ENCODE measurements at places on chromosomes 2 and 18.

- no peaks in the 10 kb centered on the region for H3K4me1 ChIP-seq
- no peak overlapping the region for H3K27ac ChIP-seq
- no peaks in the 10 kb centered on the region for H3K27me3 ChIP-seq
- peak; percentile 4 for DNase-seq
- no peak overlapping the region for H3K4me3 ChIP-seq
- H3K36me3 ChIP-seq, result no peaks in the 10 kb centered on the region
These were observed 1374.3 kb upstream of the DDX18 start for GRCh38 chr2:116440104-116440653.

DNA sequence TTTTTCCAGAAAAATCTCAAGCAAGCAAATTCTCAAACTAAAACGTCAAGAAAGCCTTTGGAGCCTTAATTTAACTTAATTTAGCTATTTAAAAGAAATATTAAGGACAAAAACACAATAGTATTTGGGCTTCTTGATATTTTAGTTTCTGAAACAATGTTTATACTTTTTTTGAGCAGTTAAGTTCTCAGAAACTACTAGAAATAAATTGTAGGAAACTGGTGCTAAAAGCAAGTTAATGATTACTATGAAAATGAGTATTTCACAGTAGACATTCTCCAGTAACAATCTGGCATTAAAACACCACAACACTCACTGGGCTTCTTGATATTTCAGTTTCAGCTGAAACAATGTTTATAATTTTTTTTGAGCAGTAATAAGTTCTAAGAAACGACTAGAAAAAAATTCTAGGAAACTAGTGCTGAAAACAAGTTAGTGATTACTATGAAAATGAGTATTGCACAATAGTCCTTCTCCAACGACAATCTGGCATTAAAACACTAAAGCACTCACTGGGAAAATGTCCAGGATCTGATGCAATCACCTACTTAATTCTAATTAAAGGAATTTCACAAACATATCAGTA, 45.1 kb downstream of the TRAK2 start:
- peak overlapping the region; percentile 58 for H3K4me3 ChIP-seq

GRCh38 chr2:105394951-105395611, 3.8 kb downstream of the FHL2 start:
- peaks cover 32% of the 10 kb centered on the region for H3K36me3 ChIP-seq
- peak overlapping the region; percentile 36 for H3K4me3 ChIP-seq
- no peaks in the 10 kb centered on the region for H3K27me3 ChIP-seq
- peaks cover 33% of the 10 kb centered on the region for H3K4me1 ChIP-seq
- H3K27ac ChIP-seq, result peak overlapping the region; percentile 60

GRCh38 chr18:9191658-9192256, 55.2 kb downstream of the ANKRD12 start:
- peaks cover 10% of the 10 kb centered on the region for H3K36me3 ChIP-seq
- no peaks in the 10 kb centered on the region for H3K27me3 ChIP-seq
- H3K4me3 ChIP-seq, result no peak overlapping the region
- H3K27ac ChIP-seq, result no peak overlapping the region

DNA sequence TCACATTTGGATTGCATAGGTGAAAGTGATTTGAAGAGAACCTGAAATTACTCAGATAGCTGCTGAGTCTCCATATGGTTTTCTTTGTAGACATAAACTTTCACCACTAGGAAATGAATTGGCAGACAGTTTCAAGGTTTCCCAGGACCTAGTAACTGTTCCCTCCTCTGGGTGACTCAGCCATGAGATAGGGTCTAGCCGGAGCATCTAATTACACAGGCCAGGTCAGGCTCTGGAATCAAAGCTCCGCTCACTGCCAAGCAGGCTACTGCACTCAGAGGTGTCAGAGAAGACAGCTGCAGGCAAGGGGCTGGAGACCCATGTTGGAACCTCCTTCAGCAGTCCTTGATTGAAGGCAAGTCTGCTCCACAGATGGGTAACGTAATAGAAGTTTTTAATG, 429.2 kb downstream of the TNS1 start:
- no peak overlapping the region for H3K4me3 ChIP-seq
- no peaks in the 10 kb centered on the region for H3K36me3 ChIP-seq

GRCh38 chr18:74331404-74331803, 15.8 kb downstream of the C18orf63 start:
- no peaks in the 10 kb centered on the region for H3K36me3 ChIP-seq
- DNase-seq, result peak; percentile 54
- no peak overlapping the region for H3K4me3 ChIP-seq

GRCh38 chr2:5538772-5539171, 153.4 kb upstream of the SOX11 start:
- no peaks in the 10 kb centered on the region for H3K36me3 ChIP-seq
- H3K27ac ChIP-seq, result no peak overlapping the region
- no peaks in the 10 kb centered on the region for H3K27me3 ChIP-seq
- peak; percentile 31 for DNase-seq
- H3K4me1 ChIP-seq, result peaks cover 7% of the 10 kb centered on the region

DNA sequence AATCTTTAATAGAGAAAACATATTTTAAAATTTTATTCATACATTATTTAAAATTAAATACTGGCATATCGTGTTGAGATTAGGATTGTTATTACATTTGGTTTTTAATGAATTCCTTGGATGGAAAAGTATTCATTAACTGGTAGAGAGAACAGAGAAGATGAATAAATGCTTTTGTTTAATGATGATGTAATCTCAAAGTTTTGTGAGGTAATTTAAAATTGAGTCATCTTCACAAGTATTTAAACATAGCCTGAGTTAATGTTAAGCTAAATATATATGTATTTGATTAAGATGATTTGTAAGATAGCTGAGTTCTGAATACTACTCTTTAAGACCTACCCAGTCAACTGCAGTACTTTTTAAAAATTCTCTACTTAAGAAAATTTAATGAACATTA, 713.4 kb upstream of the VRK2 start:
- no peaks in the 10 kb centered on the region for H3K27me3 ChIP-seq
- no peak overlapping the region for H3K27ac ChIP-seq
- H3K4me3 ChIP-seq, result no peak overlapping the region
- no peaks in the 10 kb centered on the region for H3K4me1 ChIP-seq
- no peaks in the 10 kb centered on the region for H3K36me3 ChIP-seq

GRCh38 chr2:72026819-72027425, 120.7 kb downstream of the CYP26B1 start:
- H3K4me1 ChIP-seq, result peaks cover 2% of the 10 kb centered on the region
- DNase-seq, result no peak
- no peak overlapping the region for H3K4me3 ChIP-seq
- no peak overlapping the region for H3K27ac ChIP-seq

GRCh38 chr2:9867881-9868280, 24.6 kb downstream of the TAF1B start:
- peaks cover 3% of the 10 kb centered on the region for H3K36me3 ChIP-seq
- no peaks in the 10 kb centered on the region for H3K27me3 ChIP-seq
- no peak overlapping the region for H3K27ac ChIP-seq
- no peak overlapping the region for H3K4me3 ChIP-seq

DNA sequence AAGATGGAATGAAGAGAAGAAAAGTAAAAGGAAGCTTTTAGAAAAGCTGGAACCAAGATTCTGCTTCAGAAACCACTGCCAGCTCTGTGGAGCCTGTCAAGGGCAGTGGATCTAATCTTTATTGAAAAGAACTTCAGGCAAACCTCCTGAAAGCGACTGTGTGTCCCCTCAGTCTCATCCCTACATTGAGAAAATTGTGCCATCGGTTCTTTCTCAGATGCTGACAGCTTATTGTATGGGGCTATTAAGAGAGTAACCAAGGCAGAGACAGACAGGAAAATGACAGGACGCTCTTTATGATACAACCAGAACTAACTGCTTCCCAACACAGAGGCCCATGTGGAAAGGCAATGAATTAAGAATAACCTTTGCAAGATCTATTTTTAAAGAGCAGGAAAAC, 763.2 kb upstream of the CHAC2 start:
- no peak overlapping the region for H3K4me3 ChIP-seq
- H3K27ac ChIP-seq, result no peak overlapping the region

- no peak overlapping the region for H3K4me3 ChIP-seq
- DNase-seq, result no peak
- H3K27me3 ChIP-seq, result no peaks in the 10 kb centered on the region
- H3K36me3 ChIP-seq, result peaks cover 49% of the 10 kb centered on the region
- peaks cover 3% of the 10 kb centered on the region for H3K4me1 ChIP-seq
- no peak overlapping the region for H3K27ac ChIP-seq
These were observed 227.3 kb upstream of the RAB12 start for GRCh38 chr18:8381821-8382459.

DNA sequence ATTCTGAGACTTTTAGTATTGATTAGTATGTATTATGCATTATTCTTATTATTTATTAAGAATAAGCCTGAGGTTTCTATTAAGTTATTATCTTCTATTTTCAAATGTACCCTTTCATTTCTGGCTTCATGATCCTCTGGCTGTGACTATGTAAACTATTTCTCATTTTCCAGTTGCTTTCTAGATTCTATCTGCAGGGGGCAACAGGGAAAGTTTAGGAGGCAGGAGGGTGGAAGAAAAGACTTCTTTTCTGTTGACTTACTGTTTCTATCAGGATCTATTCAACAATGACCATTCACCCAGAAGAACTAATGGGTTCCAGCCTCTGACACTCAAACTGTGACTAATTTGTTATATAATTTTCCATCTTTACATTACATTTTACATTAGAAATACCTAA, 653.4 kb upstream of the FSHR start:
- no peak overlapping the region for H3K27ac ChIP-seq
- H3K27me3 ChIP-seq, result no peaks in the 10 kb centered on the region
- H3K4me1 ChIP-seq, result no peaks in the 10 kb centered on the region
- H3K36me3 ChIP-seq, result no peaks in the 10 kb centered on the region
- no peak overlapping the region for H3K4me3 ChIP-seq

DNA sequence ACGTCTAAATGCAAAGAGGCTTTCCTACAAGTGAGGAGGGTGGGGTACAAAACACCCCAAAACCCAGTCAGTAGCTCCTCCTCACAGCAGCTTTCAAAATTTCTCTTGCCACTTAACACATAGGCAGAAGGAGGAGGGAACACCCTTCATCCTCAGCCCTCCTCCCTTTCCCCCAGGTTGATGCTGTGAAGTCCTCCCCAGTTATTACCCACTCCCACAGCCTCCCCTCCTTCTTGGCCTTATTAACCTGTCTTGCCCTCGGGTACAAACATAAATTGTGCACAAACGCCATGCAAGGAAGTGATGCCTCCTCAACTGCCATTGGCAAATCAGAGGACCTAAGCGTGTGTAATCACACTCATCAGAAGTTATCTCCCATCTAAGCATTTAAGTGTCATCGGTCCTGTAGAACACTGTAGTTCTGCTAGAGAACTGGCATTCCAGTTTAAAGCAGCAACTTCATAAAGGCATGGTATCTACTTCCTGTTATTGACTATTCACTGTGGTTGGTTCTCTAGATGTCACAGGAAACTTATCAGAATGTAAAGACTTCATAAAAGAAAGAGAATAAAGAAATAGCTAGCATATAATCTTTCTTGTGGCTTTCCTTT, at the start of gene DSC1:
Gene DSC1, minus strand, starts transcription at position 32 of the 611 bp plus-strand sequence. CDS start 262 bp downstream, outside the sequence.
- no peaks in the 10 kb centered on the region for H3K36me3 ChIP-seq
- H3K4me3 ChIP-seq, result no peak within 1 kb of the TSS
- peaks cover 2% of the 10 kb centered on the region for H3K4me1 ChIP-seq
- no peak within 1 kb of the TSS for H3K27ac ChIP-seq
- H3K27me3 ChIP-seq, result no peaks in the 10 kb centered on the region
- no peak for DNase-seq

- H3K27me3 ChIP-seq, result peaks cover 19% of the 10 kb centered on the region
- no peak overlapping the region for H3K4me3 ChIP-seq
- no peaks in the 10 kb centered on the region for H3K36me3 ChIP-seq
These were observed 34.3 kb upstream of the ITM2C start for GRCh38 chr2:230830428-230830827.

DNA sequence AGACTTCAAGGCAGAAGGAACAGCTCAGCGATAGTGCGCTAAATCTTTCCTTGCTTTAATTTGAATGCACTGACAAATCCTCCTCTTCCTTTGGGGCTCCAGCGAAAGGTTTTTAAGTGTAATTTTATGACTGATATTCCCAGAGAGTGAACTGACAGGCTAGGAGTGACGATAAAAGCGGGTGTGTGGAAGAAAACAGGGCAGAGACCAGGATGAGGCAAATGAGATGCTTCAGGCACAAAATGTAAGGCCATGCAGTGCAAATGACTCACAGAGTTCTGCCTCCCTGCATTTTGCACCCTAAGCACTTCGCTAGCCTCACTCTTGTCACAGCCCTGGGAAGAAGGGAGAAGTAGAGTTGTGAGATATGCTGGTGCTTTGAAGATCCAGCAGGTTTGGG, 14.7 kb downstream of the KLHL23 start:
- H3K4me3 ChIP-seq, result no peak overlapping the region
- H3K36me3 ChIP-seq, result no peaks in the 10 kb centered on the region
- no peak overlapping the region for H3K27ac ChIP-seq
- no peaks in the 10 kb centered on the region for H3K27me3 ChIP-seq
- no peak for DNase-seq
- no peaks in the 10 kb centered on the region for H3K4me1 ChIP-seq

GRCh38 chr2:43776324-43776723, 2.5 kb downstream of the DYNC2LI1 start:
- DNase-seq, result no peak
- peaks cover 1% of the 10 kb centered on the region for H3K4me1 ChIP-seq
- H3K27me3 ChIP-seq, result no peaks in the 10 kb centered on the region

DNA sequence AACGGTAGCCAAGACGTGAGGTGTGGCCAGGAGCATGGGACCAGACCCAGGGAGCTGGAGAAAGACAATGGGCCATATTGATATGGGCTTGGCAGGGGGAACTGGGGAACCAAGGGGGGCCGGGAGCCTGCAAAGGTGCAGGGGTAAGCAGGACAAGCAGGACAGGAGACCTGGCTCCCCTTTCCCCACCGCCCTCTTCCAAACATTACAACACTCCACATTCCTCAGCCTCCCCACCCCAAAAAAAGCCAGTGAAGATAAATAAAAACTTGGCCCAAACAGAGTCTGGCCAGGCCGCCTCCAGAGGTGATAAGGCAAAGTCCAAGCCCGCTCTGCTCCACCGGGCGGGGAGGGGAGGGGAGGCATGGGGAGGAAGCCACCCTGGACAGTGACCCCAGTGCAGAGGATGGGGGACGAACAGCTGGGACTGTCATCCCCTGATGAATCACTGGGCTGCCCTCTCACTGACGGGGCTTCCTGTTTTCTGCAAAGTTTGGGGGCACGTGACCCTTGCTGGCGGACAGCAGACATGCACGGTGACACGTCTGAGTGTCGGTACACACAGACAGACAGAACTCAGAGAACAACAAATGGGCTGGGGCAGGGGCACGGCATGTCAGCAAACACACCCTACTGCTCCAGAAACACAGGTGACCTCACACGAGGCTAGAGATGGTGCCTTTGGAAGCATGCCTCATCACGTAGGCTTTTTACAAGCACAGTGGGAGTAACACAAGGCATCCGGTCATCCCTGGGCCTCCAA, 100.2 kb downstream of the TNS1 start:
- H3K27ac ChIP-seq, result no peak overlapping the region
- peaks cover 40% of the 10 kb centered on the region for H3K4me1 ChIP-seq
- H3K4me3 ChIP-seq, result no peak overlapping the region
- H3K27me3 ChIP-seq, result no peaks in the 10 kb centered on the region
- peak; percentile 68 for DNase-seq
- H3K36me3 ChIP-seq, result peaks cover 79% of the 10 kb centered on the region

GRCh38 chr2:102736410-102737409, 25.1 kb upstream of the TMEM182 start:
- H3K4me3 ChIP-seq, result peak overlapping the region; percentile 96
- H3K27ac ChIP-seq, result no peak overlapping the region
- peaks cover 7% of the 10 kb centered on the region for H3K4me1 ChIP-seq
- no peaks in the 10 kb centered on the region for H3K36me3 ChIP-seq
- DNase-seq, result peak; percentile 67
- H3K27me3 ChIP-seq, result no peaks in the 10 kb centered on the region
